ENCODE measurements at places on chromosomes 7 and 10.

- peak; percentile 81 for DNase-seq
Measured at GRCh38 chr7:69800495-69800894, 202.2 kb downstream of the AUTS2 start.

DNA sequence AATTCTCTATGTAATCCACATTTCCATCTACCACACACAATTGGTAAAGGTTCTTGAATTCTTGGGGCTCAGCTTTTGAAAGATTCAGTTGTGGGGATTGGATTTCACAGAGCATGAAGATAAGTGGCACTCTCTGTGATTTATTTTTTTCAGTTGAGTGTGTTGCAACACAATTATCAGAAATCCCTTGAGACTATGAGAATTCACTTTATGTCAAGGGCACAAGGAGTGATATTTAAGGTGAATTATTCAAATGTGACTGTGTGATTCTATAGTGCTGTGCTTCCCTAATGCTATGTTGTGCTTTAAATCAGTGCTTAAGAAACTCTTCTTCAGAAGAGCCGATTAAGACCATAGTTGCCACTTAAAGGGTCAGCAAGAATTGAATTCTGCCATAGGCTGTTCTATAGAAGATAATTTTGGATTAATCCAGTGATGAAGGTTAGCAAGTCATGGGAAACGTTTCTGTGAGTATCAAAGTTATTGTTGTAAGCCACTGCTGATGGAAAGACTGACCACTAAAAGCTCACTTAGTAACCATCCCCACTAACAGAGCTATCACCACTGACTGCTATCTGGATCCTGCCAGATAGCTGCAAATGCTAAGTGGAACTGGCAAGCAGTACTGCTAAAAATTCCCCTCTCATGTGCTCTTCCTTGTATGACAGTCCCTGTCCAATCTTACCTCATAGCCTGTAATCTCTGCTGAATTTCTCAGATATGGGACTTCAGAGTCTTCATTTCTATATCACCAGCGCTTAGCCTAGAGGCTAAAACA is 134.0 kb upstream of the SEMA3D start:
- no peak for DNase-seq

DNA sequence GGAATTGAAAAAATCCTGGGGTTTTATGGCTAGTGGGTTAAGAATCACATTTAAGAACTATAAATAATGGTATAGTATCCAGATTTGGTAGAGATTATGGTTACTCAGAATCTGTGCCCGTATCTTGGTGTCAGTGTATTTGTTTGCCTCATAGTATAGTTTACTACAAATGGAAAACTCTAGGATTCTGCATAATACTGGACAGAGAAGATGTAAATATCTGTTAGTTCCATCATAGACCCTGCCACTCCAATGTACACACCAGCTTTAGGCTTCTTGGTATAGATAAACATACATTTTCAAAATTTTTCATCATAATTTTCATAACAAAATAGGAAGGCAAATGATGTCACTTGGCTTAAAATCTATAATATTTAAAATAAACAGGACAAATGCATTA is 108.1 kb downstream of the CFTR start:
- no peak for DNase-seq

GRCh38 chr7:134452419-134452838 is 6.5 kb downstream of the AKR1B1 start:
- peak; percentile 52 for DNase-seq

DNA sequence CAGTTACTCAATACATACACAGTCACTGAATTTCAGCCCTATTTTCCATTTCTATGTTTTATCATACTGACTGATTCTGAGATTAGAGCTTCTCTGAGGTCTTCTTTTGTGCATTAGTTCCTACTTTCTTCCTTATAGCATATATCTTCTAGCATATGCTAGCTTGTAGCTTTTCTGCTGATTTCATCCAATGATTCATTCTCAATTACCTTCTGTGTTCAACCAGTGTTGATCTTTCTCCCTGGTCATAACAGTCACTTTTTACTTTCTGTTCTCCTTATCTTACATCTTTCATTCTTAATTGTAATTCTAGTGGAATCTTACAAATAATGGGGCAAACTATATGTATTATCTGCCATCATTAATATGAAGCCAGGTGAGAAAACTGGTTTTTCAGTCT is 159.5 kb upstream of the HGF start:
- DNase-seq, result no peak

DNA sequence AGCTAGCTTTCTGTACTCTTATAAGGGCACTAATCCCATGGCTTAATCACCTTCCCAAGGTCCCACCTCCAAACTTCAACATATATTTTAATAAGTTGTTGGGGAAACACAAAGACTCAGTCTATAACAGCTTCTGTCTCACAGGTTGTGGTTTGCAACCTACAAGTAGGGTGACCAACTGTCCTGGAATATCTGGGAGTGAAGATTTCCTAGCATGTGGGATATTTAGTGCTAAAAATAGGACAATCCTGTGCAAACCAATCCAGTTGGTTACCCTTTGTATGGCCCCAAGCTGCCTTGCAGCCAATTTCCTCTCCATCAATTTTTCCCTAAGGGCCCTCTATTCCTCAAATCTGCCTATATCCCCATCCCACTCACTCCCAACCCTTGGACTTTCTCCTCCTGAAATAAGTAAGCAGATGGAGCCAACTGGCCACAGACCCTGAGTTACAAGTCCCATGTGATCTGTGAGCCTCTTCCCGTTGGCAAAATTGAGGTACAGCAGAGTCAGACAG is 82.3 kb downstream of the FAM13C start:
- DNase-seq, result no peak

DNA sequence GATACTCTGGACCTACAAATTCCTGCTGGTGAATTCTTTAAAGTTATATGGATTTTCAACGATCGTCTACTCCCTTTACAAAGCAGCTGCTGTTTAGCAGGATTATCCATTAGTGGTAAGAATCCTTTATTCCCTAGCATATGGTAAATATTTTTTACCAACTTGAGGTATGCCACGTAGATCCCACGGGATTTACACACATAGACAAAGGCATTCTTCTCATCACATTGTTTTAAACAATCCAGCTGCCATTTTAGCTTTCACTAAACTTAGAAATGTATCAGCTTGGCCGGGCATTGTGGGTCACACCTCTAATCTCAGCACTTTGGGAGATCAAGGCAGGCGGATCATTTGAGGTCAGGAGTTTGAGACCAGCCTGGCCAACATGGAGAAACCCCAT is 148.0 kb upstream of the SH2B2 start:
- DNase-seq, result no peak

DNA sequence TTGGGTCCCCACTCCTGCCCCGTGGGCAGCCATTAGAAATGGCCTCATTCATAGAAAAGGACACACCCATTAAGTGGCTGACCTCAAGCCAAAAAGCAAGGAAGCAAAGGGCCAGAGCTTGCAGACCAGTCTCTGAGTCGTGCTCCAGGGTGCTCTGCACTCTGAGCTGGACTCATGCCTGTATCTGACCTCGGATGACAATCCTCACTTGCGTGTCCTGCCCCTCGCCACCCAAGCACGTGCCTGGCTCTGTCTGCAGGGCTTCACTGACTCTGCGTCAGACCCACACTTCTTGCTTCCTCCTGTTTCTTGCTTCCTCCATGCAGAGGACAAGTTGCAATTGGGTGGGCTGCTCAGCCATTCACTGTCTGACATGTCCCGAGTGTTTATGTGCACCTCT is 138.8 kb downstream of the OAT start:
- DNase-seq, result no peak

GRCh38 chr7:39592586-39592985 is 26.4 kb downstream of the YAE1 start:
- DNase-seq, result peak; percentile 76

GRCh38 chr7:42573881-42574672 is 337.1 kb upstream of the GLI3 start:
- peak; percentile 10 for DNase-seq

DNA sequence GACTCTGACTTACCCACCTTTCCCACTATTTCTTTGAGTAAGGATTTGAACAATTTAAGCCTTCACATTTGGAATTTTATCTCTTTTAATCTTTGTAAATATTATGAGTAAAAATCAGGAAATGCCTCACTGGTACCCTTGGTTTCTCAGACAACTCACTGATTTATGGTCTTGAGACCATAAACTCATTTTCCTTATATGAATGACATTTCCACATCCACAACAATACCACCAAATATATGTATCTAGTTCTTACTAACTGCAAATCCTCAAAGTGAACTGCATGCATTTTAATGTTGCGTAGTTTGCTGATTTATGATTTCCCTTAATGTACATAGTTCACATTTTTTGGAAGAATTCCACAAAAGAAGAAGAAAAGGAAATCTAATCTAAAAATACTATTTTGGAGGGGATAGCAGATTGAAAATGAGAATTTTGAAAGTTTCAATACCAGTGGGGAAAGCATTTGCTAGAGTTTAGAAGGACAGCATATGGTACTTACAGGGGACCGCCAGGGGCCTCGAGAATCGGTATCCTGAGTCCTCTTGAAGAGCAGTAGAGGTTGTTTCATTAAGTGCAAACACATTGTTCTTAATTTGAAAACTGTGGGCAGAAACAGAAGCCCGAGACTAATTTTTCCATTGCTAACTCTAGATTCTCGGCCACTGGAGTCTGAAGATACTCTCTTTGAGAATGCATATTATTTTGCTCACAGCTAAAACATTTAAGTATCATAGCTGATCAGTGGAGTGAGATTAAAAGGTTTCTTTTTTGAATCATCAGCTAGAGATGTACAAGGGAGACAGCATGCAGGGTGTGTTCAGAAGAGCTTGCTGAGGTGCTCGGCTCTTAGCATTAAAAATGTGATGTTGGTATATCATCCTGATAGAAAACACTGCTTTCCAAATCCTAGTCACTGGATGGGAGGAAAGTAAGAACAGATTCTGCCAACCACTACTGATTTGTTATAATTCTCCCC is 964.0 kb downstream of the GATA3 start:
- no peak for DNase-seq

GRCh38 chr7:151374726-151375125 is 33.1 kb downstream of the NUB1 start:
- DNase-seq, result no peak

- no peak for DNase-seq
Measured at GRCh38 chr7:44187636-44188416, 1.4 kb downstream of the GCK start.

DNA sequence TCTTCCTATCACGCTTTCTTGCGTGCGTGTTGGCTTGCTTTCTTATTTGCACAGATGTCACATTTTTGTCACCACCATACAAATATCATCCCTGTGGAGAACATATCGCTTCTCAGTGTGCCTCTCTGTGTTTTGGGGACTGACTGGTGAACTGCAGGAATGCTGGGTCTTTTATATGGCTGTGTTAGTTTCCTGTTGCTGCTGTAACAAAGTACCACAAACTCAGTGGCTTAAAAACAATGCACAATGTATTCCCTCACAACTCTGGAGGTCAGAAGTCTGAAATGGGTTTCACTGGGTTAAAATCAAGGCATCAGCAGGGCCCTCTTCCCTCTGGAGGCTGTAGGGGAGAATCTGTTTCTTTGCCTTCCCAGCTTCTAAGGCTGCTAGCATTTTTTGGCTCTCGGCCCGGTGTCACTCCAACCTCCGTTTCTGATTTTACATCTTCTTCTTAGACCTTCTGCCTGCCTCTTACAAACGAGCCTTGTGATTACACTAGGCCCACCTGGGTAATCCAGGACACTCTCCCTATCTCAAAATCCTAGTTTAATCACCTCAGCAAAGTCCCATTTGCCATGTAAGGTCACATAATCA is 82.0 kb downstream of the LRMDA start:
- DNase-seq, result no peak

DNA sequence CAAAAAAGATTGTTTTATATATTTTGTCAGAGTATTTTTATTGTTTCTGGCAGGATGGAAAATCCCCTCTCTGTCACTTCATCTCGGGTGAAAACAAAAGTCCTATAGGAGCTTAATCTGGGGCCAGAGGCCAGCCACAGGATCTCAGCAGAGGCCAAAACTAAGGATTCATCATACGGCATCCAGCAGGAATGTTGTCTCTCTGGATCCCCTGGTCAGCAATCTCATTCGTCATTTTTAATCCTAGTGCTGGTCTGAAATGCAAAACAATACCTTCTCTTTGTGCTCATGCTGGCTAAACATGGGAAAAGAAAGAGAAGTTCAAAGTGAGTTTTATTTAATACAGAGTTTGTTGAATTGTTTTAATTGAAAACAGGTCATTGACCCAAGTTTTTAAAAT is 482.5 kb upstream of the AUTS2 start:
- peak; percentile 45 for DNase-seq

DNA sequence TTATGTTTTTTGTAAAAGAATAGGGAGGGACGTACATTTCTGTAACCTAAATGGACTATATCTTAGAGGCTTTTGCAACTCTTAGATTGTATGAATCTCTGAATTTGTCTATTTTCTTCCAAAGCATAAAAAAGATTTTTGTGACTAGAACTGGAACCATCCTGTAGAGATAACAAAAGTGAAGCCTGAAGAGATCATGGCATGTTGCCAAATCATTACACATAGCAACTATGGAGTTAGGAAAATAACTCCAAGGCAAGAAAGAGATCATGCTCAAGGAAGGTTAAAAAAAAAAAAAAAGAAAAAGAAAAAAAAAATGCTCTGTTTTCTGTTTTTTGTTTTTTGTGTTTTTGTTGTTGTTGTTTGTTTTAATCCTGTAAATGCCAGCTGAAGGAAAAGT is 567.7 kb upstream of the ZWINT start:
- DNase-seq, result no peak

- DNase-seq, result no peak
Measured at GRCh38 chr7:19410691-19411090, 265.5 kb upstream of the FERD3L start.

DNA sequence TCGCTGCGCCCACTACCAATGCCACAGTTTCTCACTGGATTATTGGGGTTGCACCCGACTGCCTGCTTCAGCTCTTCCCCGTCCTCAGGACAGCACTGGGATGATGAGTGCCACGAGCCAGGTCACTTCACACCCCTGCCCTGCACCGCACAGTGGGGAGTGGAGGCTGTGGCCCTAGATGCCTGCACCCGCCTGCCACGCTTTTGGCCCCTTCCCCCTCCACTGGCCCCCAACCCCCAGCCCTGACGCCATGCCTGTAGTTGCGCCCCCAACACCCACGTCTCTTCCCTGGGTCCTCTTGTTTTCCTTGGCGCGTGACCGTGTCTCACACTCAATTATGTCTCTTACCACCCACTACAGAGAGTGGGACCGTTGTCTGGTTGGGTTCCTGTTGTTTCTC is 134.3 kb downstream of the VIPR2 start:
- DNase-seq, result no peak

GRCh38 chr10:3532644-3533043 is 252.4 kb downstream of the KLF6 start:
- peak; percentile 72 for DNase-seq

- DNase-seq, result no peak
Measured at GRCh38 chr7:908159-908581, 31.8 kb downstream of the GET4 start.

GRCh38 chr7:94059746-94060145 is 55.6 kb upstream of the BET1 start:
- DNase-seq, result peak; percentile 27

- peak; percentile 71 for DNase-seq
Measured at GRCh38 chr7:3087243-3087755, 43.6 kb upstream of the CARD11 start.

DNA sequence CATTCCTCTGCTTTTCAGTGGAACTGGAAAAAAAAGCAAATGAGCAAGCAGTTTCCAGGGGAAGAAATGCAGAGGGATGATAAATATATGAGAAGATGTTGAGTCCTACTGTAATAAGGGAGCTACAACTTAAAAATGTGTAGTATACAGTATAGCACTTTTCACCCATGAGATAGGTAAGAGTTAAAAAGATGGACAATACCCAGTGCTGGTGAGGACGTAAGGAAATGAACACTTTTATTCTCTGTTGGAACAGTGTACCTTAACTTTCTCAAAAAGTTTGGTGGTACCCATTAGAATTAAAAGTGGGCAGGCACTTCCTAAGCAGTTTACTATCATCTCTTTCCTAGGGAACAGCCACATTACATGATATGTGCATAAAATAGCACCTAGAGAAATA is 2.7 kb upstream of the FAM170B start:
- no peak for DNase-seq

Data from M059J (cell line).